ENCODE measurements at places on chromosomes 16 and 17.

DNA sequence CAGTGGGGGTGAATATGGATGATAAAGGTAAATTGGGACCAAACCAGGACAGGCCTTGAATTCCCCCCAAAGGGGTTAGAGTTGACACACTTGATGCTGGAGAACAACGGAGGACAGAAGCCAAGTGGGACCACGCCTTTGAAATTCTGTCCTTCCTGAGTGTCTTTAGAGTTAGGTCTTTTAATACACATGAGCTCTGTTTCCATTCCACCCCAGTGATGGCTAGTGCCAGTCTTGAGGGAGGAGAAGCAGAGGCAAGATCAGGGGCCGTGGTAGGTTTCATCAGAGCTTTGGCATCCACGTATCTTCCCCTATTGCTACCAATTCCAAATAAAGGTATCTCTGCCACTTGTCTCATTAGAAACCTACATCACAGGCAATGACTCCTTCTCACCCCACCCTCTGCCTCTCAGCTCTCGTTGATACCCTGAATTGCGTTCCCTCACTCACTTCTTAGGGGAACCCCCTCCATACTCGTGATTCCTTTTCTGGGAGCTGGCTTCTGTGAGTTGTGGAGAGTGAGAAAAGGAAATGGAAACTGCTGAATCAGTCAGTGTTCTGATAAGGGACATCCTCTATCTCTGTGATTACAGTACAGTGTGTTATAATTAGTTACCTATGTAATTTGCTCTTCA, 2.4 kb upstream of the CCL3L1 start:
- no peak for DNase-seq

DNA sequence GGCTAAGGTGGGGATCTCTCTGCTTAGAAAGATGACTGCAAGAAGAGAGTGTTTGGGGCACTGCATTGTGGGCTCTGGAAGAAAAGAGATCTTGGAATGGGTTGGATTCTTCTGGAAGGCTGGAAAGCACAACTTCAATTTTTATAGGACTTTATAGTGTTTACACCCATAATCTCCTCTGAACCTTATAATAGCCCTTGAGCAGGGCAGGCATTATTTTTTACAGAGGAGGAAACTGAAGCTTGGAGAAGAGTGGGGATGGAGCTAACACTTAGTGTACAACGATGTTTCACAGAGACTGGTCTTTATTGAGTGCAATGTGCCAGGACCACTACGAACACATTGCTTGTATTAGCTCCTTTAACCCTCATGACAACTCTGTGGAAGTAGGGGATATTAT, 10.4 kb downstream of the TNS4 start:
- DNase-seq = no peak

DNA sequence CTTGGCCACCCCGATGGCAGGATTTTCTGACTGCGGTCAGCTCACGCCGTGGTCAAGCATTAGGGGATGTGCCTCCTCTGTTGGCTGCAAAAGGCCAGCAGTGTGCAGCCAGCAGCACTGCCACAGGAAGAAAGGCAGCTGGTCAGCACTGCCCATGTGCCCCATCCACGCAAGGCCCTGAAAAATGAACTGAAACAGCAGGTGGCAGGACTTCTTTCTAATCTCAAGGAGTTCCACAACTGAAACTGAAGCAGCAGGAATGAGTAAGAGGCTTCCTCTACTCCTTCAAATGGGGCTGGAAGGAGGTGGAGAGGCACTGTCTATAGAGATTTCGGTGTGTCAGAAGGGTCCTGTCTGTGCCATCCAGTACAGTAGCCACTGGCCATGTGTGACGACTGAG, 3.2 kb downstream of the ZNF500 start:
- DNase-seq = no peak

DNA sequence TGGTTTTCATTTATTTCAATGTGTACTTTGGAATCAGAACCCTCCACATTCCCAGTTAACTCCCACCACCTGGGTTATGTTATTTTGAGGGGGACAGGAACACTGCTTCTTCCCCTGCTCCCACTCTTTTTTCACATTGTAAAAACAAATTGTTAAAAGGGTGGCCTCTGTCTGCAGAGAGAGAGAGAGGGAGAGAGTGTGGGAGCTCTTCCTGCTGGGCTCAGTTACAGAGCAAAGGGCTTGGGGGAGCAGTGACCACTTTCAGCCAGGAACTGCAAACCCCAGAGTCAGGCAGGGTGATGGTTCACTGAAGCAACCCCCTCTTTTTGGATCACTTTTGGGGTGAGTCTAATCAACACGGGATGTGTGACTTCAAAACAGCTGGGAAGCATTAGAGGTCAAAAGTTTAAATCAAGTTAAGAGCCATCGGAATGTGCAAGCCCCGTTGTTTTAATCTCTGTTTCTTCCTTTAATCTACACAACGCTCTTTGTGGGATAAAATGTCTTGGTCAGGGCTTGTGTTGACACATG, 577.0 kb upstream of the CDH11 start:
- no peak for DNase-seq

- DNase-seq = no peak
These were observed 1.1 kb downstream of the ZCCHC14 start for GRCh38 chr16:87491522-87492290.

DNA sequence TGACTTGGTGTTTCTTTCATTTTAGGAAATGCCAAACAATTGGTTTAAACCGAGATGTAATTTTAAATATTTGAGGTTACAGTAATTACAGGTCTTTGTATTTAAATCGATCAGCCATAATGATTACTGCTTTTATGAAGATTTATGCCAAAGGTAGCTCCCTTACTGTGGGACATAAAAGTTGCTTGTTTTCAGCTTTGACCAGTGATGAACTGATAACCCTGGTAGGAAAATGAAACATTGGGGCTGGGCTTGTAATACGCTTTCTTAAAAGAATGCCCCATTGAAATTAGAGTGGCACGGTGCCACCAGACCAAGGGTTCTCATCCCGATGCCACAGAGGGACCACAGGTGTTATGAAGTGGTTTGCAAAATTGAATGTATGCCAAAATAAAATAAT, 7.3 kb downstream of the TNRC6A start:
- DNase-seq = no peak

GRCh38 chr16:22977294-22977697, 163.3 kb downstream of the HS3ST2 start:
- no peak for DNase-seq

- no peak for DNase-seq
These were observed 14.1 kb downstream of the KCNJ12 start for GRCh38 chr17:21390294-21390693.

- DNase-seq = no peak
These were observed 9.8 kb upstream of the SLC12A3 start for GRCh38 chr16:56855201-56855600.

DNA sequence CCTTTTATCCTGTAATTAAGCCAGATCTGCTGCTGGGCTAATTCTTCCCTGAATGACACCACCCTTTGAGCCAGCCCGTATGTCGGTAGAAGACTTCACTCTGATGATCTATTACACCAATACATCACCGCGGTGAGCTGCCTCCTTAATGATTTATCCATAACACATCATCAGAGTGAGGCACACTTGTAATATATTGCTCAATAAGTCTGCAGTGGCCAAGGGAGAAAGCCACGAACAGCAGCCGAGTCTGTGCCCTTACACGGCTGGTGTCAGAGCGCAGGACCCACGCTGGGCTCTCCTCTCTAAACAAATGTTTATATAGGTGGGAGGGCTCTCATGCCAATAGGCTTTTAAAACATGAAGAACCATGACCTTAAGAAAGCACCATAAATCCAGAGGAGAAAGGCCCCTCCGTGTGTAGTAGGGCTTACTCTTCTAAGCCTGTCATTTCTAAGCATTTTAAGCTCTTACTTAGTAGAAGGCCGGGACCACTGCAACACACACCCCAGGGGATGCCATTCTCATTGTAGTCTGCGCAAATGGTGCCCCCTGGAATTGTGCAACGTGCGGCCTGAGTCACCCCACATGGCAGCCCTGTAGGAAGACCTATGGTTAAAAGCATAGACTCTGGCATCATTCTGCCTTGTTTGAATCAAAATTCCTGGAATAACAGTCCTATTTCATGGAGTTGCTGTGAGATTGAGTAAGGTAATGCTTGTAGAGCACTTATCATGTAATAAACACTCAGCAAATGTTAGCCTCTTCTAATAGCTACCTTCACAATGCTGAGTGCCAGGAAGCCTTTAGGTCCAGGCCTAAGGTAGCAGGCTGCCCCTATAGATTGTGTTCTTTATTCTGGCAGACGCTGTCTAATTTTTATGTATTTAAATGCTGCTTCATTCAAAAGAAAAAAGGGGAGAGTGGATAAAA, 26.1 kb downstream of the MRPS23 start:
- DNase-seq = no peak

- DNase-seq = no peak
These were observed 12.1 kb downstream of the RIPOR1 start for GRCh38 chr16:67540756-67541155.

GRCh38 chr16:17083628-17084027, 387.1 kb downstream of the XYLT1 start:
- peak; percentile 21 for DNase-seq

- DNase-seq = no peak
These were observed 232.1 kb downstream of the STX8 start for GRCh38 chr17:9343516-9343915.

- no peak for DNase-seq
These were observed 724 bp downstream of the UBE2I start for GRCh38 chr16:1309888-1310831.

DNA sequence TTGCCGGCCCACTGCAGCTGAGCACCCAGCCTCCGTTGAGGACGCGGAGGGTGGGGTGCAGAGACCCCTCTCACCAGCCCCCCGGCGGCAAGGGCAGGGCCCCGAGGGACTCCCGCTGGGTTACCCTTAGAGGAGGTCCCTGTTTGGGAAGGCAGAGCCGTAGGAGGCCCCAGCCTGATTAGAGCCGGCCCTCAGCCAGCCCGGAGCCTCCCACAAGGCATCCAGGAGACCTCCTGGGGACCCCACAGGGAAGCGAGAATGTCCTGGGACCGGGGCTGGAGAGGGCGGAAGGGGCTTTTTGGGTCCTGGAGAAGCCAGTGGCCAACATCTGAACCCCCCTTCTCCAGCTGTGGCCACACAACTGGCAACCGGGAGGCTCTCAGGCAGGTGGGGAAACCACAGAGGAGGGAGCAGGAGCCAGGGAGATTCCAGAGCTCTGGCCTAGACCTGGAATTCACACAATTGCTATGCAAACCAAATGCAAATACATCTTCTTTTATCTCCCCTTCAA, 21.7 kb upstream of the SP6 start:
- no peak for DNase-seq

DNA sequence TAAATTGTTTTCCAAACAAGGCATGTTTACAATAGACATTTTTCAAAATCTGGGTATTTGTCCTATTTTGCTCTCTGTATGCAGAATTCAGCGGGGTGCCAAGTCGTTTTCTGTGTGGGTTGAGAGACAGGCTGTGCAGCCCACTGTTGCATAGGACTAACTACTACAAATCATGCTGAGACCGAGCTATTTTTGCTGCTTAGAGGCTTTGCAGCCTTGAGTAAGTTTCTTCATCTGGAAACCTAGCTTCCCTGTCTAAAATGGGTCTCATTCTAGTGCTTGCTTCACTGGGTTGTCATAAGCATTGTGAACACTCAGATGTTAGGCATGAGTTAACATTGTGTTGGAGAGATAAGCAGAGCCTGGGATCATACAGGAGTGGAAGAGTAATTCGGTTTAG, 1.3 kb downstream of the PRPSAP2 start:
- no peak for DNase-seq
